Natural killer cell (primary cell): ENCODE measurements at places on chromosomes 2 and 18. TPM values are rescaled to one million over a fixed set of nuclear protein-coding genes. Genes with fewer than 3 reads are reported as not detected.

DNA sequence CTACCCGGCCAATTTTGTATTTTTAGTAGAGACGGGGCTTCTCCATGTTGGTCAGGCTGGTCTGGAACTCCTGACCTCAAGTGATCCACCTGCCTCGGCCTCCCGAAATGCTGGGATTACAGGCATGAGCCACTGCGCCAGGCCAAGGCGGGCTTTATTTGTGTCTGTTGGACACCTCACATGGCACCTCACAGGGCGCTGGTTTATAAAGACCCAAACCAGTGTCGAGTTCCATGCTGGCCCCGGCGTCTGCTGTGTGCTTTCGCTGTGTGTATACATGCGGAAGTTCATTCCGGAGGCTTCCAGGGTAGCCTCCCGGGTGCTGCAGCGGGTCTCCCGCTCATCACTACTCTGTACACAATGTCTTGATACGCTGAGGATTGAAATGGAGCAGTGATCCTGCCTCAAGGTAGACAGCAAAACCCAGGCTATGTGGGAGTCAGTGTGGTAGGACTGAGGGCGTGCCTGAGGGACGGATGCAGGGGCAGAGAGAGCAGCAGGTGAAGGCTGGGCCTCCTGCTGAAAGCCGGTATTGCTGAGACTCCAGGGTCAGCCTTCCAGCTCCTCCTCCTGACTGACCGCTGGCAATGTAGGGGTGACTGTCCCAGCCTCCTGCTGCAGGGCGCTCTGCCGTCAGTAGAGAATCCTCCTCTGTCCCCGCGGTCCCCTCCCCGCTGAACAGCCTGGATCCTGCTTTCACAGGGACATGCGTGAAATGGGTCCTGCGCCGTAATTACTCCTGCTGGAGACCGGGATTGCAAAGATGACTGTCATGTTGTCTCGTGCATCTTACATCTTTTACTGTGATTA is 22.7 kb downstream of the LDLRAD4 start:
- no peak for DNase-seq

DNA sequence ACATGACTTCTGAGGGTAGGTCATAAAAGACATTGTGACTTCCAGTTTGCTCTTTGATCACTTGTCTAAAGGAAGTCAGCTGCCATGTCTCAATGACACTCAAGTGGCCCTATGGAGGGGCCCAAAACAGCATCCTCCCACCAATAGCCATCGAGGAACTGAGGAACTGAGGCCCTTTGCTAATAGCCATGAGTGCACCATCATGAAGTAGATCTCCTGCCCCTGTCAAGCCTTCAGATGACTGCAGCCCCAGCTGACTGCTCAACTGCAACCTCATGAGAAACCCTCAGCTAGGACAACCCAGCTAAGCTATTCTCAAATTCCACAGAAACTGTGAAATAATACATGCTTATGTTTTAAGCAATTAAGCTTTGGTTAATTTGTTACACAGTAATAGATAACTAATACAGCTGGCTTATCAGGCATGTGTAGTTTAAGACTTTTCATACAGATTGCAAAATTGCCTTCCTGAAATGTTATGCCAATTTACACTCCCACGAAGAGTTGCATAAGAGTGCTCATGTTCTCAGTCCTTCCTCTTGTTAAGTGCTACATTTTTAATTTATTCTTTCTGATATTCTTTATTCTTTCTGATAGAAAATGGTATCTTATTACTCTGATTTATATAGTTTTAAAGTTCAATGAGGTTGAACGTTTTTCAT is 105.6 kb upstream of the NDUFV2 start:
- no peak for DNase-seq

Gene SMAD7
- total RNA-seq: 182 TPM

- DNase-seq: no peak
Observed at GRCh38 chr2:195343540-195343939, 313.5 kb upstream of the SLC39A10 start.

- DNase-seq: no peak
Observed at GRCh38 chr2:229363185-229363814, 92.2 kb upstream of the PID1 start.

Gene ABCG8
- not detected for total RNA-seq

- DNase-seq: no peak
Observed at GRCh38 chr18:48835745-48836170, 115.0 kb downstream of the SMAD7 start.

DNA sequence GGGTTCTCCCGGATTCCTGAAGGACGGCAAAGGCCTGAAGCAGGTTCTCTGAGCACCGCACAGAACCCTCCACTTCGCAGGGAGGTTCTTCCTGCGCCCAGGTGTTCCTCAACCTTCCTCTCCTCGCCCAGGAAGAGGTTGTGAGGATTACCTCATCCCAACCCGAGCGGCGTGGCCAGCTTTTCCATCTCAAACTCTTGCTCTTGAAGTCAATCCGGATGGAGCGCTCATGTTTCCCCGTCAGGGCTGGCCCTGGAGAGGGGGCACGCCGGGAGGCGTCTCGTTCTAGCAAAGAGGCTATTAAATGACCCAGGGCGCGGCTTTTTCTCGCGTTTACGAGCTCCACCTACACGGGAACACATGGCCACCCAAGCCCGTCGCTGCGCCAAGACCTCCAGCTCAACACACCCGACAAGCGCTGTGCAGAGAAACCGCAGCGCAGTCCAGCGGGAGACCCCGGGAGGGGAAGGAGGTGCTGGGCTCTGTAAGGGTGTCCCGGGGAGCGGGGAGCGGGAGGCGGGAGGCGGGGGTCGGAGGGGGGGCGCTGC is 540 bp upstream of the RAB10 start:
- DNase-seq: no peak

Gene SOX11
- not detected for total RNA-seq

DNA sequence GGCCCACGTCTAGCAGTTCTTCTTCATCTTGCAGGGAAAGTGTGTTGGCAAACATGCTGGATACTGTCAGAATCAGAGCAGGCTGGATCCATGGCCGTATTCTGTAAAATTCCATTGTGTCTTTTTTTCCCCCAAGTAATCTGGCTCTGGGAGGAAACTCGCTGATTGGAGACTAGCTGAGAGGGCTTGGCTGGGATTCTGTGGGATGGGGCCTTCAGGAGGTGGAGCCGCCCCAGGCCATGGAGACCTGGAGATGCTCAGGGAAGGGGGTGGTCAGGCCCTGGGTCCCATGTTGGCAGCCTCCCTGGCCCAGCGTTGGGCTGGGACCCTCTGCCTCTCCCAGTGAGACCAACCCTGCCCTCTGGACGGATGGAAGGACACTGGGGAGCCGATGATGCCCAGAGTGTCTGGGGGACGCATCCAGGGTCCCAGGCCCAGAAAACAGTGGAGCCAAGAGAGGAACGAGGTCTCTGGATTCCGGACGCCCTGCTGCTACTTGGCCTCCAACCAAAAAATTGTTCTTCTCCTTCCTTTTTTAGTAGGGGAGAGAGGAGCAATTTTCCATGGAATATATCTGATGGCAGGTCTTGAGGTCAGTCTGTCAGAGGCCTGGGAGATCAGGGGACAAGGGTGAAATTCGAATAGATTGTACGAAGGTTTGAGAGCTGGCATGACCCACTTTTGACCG is 114.5 kb downstream of the AGAP1 start:
- no peak for DNase-seq

- no peak for DNase-seq
Observed at GRCh38 chr2:225074366-225074765, 32.1 kb upstream of the DOCK10 start.

- DNase-seq: no peak
Observed at GRCh38 chr2:172208791-172209325, 106.2 kb upstream of the DLX2 start.

DNA sequence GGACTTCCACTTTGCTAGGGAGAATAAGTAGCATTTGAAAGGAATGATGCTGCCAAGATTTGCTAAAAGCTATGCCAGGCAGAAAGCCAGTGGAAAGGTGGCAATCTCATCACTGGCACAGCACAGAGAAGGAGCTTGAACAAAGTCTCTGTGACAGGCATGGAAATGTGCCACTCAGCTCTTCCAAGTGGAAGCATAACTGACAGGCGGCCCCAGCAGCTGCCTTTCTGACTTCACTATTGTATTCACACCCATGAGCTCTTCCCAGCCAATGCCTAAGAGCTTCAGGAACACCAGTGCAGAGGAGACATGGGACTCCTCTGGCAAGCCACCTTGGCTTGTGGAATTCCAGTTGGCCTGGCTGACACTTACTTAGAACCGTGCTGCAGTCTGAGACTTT is 134.6 kb upstream of the REG3G start:
- DNase-seq: no peak

Gene TMEM198
- 1.8 TPM for total RNA-seq

DNA sequence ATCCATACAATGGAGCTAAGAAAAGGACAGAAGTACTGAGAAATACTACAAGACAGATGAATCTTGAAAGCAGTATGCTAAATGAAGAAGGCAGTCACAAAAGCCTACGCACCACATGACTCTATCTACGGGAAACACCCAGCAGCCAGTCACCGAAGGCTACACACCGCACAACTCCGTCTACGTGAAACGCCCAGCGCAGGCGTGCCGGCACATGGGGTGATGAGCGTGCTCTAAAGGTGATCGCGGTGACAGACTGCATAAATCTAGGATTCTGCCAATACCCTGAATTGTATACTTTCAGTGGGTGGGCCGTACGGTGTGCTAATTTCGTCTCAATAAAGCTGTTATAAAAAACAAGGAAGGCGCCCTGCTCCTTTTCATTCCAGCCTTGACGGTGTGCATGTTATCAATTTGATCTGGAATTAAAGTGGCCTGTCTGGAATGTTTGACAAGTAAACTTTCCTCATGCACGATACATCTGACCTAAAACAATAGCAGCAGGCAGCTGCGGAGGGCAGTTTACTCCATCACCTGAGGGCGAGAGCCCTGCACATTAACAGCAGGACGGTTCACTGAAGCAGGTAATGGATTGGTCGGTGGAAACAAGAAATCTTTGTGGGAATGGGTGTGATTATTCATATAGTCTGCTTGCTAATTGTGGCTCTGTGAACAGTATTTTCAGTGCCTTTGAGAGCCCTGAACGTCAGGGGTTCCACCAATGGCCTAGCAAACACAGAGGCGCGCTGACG is 86.2 kb upstream of the SALL3 start:
- DNase-seq: no peak

Gene UGT1A8
- not detected for total RNA-seq

DNA sequence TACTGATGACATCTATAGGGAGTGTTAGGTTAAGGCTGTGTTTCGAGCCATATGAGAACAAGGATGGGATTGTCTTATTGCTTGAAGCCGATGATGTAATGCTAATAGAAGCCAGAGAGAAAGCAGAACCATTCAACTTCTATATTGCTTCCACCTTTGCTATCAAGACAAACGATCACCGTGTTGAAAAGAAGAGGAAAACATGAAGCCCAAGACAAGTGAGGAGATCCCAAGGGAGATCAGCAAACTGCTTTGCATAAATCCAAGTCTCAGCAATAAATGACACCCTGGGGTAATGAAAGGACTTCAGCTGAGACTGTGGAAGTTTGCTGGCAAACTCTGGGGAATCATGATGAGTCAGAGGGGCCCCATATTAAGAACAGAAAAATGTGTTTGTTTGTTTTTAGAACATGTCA is 206.2 kb downstream of the NCKAP5 start:
- no peak for DNase-seq

Gene MAPRE3
- 4.2 TPM for total RNA-seq

Gene KLF7
- 39.1 TPM for total RNA-seq

Gene MARS2
- total RNA-seq: 5.7 TPM

- DNase-seq: no peak
Observed at GRCh38 chr2:186484062-186484735, 1.9 kb upstream of the ZC3H15 start.

DNA sequence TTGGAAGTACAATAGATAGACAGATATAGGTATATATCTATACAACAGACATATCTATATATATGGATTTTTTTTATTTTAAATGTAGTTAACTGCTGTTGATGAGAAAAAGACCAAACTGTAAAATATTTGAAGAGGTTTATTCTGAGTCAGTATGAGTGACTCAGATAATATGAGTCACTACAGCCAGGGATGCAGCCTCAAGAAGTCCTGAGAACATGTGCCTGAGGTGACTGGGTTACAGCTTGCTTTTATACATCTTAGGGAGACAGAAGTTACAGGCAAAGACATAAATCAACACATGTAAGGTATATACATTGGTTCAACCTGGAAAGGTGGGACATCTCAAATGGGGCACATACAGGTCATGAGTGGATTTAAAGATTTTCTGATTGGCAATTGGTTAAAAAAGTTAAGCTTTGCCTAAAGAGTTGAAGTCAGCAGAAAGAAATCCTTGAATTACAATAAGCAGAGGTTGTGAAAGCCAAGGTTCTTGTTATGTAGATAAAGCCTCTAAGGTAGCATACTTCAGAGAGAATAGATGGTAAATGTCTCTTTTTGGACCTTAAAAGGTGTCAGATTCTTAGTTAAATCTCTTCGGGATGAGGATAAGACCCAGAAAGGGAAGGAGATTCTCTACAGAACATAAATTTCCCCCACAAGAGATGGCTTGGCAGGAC is 149.9 kb downstream of the RBM43 start:
- no peak for DNase-seq

Gene LIMS3
- total RNA-seq: 0.33 TPM

DNA sequence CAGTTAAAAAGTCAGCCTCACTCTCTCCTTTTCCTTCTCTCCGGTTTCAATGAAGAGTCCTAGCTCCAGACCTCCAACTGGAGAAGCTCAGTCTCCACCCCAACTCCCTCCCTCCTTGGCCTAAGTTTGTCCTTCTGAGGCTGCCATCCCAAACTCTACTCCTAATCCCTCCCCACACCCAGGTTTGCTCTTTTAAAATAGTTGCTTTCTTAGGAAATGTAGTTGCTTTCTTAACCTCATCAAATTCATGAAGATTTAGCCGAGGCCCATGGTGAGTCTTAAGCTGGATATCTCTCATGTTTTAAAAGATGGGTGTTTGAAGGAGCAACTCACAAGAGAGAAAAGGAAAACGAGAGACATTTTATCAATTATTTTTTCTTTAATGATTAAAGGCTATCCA is 937 bp upstream of the LANCL1 start:
- DNase-seq: peak; percentile 37

DNA sequence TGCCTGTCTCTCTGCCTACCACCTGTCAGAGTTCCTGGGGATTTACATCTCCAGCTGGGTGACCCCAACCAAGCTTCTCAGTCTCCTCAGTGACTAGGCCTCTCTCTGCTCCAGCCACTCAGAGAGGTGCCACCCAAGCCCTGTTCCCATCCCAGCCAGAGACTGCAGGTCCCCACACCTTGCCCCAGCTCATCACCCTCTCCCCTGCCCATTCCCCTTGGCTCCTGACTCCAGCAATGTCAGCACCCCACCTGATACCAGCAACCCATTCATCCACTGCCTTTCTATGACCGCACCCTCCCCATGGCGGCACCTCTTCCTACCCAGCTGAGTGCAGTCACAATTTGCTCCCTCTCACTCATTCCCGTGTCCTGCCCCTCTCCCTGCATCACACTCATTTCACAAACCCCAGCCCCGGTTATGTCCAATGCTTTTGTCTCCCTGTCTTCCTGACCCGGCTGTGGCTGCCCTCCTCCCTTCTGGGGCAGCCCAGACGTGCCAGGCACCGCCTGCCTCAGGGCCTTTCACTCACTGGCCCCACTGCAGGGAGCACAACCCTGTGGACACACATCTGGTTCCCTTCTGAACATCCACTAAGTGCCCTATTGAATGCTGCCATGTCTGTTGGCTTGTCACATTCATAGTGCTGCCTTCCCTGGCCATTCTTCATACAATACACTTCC is 494.8 kb upstream of the HS6ST1 start:
- DNase-seq: no peak
